ENCODE measurements at places on chromosomes 3 and 15.

GRCh38 chr15:75696311-75696720, 16.3 kb downstream of the CSPG4 start:
- no peak for DNase-seq

DNA sequence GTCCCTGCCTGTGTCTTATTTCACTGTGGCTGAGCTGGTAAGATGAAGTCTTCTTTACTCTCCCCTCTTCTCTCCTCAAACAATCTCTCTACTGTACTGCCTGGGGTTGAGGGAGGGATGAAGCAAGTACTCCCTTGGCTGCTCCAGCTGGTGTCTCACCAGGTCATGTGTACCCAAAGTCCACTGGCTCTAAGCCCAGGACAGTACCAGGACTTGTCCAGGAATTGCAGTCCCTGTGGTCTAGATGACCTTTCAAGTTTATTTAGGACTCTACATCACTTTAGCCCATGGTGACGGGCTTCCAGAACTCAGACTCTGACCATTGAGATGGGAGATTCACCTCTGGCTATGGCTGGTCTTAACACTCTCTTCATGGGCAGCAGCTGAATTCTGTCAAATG, 17.5 kb upstream of the SLC27A2 start:
- no peak for DNase-seq

DNA sequence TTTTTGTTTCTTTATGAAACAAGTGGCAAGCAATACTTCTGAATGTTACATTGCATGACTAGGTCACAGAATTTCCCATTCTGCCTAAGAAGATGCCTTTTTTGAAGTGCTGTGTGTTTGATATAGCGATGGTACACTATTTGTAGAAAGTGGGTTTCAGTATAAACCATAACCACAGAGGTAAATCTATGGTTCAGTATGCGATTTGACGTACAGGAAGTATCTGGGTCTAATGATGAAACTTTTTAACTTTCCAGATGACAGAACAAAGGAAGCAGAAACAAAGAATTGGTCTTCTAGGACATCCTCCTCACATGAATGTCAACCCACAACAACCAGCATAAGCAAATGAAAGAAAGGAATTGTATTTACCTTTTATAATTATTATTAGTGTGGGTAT, 133.4 kb upstream of the BHLHE40 start:
- DNase-seq, result no peak

GRCh38 chr15:100602823-100603393, 519 bp downstream of the ASB7 start:
- DNase-seq, result no peak

- no peak for DNase-seq
Measured at GRCh38 chr3:160373655-160374054, 25.4 kb downstream of the IFT80 start.

DNA sequence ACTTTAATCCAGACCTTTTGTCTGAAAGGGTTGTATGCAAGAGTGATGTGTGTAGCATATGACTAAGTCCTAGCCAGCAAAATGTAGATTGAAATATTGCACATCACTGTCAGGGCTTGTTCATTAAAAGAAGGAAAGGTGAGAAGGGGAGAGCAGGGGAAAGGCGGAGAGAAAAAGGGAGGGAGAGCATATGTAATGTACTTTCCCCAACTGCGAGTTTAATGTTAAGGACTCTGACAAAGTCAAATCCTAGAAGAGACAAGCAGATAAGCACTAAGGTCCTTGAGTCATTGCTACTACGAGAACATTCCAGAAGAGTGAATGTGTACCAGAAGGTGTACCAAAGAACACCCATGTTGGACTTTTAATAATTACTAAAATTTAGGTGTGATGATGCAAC, 1336.7 kb downstream of the NSUN3 start:
- no peak for DNase-seq

DNA sequence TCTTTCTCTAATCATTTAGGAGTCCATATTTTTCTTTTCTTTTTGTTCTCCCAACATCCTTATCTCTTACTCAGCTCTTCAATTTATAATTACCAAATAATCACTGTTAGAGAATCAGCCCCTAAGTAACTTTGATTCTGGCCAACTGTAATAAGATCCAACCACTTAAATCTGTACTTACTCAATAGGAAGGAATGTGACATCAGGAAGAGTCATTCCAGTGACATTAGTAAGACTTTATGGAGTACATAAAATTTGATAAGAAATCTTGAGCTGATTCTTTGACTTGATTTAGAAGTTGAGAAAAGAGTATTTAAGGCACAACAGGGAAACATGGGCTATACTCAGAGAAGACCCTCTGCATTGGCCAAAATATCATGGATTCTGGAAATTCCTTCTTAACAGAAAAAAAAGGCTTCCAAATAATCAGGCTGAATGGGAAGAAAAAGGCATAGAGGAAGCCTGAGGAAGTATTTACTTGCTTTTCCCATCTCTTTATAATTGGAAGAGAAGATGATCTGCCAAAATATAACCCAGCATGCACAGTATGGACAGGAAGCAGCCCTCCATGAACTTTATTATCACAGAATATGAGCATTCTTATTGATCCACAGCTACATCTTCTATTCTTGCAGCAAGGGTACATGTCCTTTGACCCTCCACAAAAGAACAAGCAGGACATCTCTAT, 289.7 kb upstream of the TPRG1 start:
- DNase-seq, result no peak

- no peak for DNase-seq
Measured at GRCh38 chr15:75185271-75186029, 16.2 kb upstream of the C15orf39 start.

DNA sequence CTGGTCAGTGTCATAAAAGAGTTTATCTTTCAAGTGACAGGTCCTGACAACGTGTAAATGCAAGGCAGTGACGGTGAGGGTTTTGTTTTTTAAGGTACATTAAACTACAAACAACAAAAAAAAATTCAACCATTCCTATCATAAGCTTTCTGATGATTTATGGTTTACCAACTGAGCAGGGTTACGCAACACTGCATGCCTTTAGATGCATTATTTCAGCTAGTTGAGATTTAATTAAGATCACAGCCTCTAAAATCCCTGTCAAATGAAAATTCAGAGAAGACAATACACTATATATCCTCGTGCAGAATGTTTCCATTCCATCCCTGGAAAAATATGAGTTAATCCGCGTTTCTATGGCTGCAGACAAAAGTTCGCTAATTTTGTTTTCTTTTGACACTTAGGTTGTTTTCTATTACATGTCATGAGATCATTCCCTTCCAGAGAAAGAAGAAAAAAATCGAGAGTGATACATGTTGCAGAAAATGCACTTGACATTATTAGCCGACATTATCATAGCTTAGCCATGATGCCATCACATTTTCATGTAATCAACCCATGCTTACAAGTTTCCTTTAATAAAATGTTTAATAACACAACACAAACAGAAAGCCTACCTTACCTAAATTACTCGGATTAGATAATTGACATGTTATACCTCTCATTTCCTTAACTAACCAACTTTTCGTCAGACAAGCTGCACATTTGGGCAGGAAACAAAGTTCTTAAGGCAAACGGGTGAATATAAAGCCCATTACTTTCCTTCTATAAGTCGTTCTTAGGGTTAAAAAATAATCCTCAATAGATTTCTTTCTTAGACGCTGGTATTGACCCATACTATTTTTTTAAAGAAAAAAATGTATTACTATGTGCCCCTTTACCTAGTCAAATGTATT, 521.2 kb downstream of the FOXP1 start:
- DNase-seq, result no peak

DNA sequence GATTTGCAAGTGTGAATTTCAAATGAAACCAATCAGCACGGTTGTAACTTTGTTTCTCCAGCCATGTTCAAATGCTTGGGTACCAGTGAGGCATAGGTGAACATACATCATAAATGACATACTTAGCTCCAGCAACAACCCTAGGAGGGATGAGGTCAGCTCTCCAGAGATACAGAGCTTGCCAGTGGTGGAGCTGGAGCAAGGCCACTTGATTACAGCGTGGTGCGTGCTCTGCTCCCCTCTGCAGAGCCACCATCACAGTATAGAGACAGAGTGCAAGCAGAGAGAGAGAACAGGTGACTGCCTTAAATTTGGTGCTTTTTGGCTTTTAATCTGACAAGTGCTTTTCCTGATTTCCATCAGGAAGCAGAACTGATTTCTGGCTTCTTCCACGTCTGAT, 275.1 kb downstream of the PDZRN3 start:
- no peak for DNase-seq

- no peak for DNase-seq
Measured at GRCh38 chr15:33007303-33007855, 187.1 kb downstream of the FMN1 start.

DNA sequence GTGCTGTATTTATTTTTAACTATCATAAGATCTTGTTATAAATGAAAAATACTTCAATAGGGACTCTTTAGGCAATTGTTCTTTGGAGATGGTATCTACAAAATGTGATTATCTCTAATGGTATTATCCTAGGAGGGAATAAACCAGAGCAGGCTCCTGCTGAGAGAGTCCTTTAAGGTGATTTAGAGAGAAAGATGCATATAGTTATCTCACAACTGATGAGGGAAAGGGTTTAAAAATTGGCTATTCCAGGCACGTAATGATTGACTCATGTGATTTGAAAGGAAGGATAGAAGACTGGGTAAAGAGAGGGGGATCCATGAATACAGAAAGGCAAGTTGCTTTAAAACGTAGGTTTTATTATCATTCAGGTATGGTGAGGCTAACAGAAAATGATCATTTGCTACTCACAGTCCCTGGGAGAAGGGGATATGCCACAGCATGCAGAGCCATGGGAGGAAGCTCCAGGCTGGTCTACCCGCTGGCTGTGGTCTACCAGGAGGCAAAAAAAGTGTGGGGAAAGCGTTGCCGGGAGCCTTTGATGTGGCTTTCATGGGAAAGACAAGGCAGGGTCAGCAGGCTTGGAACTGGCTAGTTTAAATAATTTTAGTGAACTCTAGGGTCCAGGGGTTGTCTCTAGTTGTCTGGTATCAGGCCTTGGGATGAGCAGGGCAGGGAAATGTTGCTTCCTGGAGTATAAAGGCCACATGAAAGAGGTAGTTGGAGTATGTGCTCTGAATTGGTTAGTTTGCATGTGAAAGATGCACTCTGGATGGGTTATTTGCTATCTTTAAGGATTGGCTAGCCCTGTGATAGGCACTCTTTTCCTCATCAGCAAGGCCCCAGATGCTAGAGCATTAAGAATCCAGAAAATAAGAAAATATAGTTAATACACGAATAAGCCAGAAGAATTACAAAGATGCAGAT, 798.4 kb upstream of the GRM7 start:
- DNase-seq, result no peak

DNA sequence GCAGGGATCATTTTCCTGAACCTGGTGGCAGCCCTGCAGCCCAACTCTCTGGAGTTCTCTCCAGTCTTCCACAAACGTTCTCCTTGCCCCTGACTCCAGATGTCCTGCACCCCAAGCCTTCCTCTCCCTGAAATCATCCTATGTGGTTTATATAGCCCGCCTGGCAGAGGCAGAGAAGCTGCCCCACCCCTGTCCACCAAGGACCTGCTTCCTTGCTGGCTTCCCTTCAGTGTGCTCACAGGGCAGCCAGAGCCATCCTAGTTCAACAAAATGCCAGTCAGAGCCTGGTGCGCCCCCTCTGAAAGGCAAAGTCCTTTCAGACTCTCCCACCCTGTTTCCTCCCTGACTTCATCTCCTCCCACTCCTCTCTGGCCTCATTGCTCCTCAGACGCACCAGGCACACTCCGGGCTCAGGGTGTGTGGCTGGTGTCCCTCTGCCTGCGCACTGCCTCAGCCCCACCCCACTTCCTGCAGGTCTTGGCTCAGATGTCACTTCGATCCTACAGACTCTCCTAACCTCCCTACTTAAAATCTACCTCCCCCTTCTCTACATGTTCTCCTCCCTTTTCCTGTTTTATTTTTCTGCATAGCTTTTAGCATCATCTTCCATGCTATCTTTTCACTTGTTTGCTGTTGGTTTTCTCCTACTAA, 5.9 kb downstream of the KBTBD13 start:
- DNase-seq, result no peak

DNA sequence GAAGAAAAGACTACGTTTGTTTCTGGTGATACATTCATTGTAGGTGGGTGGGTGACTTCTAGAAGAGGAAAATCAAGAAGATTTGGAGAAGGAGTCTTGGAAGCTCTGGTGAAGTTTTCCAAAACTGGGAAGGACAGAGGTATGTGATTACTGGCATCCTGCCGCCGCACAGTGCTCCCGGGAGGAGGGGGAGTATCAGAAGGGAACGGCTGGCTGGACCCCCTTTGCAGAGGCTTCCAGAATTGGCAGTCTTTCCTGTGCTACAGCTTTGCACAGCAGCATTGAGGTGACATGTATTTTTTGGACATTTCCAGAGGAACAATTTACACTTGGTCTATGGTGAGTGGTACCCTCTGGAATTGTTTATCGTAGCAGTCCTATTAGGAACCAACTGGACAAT, 75.7 kb upstream of the EOMES start:
- DNase-seq, result no peak

GRCh38 chr3:185585518-185585858, 607 bp upstream of the SENP2 start:
- no peak for DNase-seq

- DNase-seq, result no peak
Measured at GRCh38 chr3:149395107-149396089, 17.9 kb upstream of the TM4SF1 start.

- no peak for DNase-seq
Measured at GRCh38 chr3:30368978-30369377, 237.4 kb upstream of the TGFBR2 start.

DNA sequence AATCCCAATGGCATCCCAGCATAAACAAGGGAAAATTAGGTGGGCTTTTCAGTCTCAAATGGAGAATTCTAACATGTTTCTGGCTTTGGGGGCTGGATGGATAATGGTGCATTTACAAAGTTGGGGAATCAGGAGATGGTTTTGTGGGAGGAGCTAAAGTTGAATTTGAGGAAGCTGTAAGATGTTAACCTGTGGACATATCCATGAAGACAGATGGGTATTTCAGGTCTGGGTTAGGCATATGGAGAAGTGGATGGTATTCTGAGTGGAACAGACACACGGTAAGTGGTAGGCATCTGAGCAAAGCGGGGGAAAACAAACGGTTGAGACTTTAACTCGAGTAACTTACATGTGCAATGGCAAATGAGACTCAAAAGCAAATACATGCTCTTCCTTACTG, 1.7 kb upstream of the LMLN start:
- DNase-seq, result no peak
